NCI-H524 treated with DMSO at 0.1 percent for 48 hours (cell line): ENCODE measurements at places on chromosomes 2 and 18.

- DNase-seq = peak; percentile 92
Observed at GRCh38 chr2:47344890-47345589, 57.9 kb upstream of the MSH2 start.

- no peak for DNase-seq
Observed at GRCh38 chr2:212943351-212943750, 208.1 kb downstream of the IKZF2 start.

DNA sequence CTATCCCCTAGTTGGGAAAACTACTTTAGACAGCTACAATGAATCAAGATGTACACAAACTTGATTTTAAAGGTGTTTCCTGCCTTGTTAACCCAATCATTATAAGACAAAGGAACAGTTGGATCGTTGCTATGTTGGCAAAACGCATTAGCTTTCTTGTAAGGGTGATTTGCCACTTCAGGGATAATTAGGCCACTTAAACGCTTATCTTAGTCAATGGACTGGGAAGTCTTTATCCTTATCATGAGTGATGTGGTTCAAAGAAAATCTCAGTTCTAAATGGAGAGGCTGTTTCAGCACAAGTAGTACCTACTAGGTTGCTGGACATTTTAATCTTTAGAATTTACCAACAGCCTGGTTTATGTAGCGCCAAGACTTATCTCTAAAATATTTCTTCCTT, 406.1 kb upstream of the MEX3C start:
- DNase-seq = peak; percentile 74

DNA sequence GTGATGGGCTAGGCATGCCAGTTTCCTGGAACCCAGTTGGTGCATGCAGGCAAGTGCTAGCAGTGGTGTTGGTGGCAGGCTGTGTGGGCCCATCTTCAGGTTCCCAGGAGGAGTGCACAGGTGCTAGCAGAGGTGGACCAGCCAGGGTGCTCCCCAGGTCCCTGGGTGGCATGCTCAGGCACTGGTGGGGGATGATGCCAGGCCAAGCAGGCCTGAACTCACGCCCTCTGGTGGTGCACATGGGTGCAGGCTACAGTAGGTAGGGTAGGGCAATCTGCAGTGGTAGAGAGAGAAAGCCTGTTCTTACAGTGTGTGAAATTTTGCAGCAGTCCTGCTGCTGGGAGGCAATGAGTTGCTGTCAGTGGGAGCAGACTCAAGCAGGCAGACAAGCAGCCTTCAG, 1651.8 kb downstream of the DPP10 start:
- no peak for DNase-seq

- no peak for DNase-seq
Observed at GRCh38 chr18:730692-731091, 18.3 kb upstream of the ENOSF1 start.

DNA sequence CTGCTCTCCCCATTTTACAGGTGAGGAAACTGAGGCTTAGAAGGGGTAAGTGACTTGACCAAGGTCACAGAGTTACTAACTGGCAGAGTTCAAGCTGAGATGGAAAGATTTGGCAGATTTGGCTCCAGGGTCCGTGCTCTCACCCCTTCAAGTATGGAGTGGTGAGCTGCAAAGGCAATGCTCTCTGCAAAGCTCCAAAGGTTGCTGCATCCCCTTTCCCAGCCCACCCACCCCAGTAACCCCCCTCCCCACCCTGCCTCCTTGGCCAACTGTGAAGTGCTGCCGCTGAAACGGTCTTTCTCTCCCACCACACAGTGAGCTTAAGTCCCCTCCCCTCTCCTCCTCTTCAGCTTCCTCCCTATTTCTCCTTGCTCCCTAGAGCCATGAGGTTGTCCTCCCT, 152.8 kb downstream of the CAPN13 start:
- DNase-seq = no peak

DNA sequence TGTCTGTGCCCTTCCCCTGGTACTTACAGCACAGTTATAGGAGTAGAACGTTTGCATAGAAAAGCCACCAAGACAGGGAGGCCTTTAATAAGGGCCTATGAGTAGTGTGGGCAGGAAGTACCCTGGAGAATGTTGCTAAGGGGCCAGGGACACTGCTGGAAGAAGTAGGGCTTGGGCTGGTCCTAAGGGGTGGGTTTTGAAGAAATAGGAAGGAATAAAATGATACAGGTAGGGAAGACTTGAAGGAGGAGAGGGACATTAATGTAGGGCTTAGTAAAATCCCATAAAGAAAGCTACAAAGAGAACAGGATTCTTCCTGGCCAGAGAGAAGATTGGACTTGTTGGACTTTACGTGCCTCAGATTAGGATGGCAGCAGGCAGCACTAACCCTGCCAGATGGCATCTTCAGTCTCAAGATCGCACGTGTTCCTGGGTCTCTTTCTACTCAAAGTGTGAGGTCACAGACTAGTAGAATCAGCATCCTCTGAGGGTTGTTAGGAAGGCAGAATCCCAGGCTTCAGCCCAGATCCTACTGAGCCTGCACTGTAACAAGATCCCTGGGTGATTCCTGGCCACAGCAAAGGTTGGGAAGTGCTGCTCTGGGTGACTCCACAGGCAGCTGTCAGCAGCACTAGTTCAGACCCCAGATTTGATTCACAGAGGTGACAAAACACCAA, 39.2 kb downstream of the EPAS1 start:
- peak; percentile 88 for DNase-seq
